ENCODE measurements at places on chromosomes 6 and 20.

GRCh38 chr20:63628246-63628975, 1.5 kb upstream of the GMEB2 start:
- no peak for DNase-seq

DNA sequence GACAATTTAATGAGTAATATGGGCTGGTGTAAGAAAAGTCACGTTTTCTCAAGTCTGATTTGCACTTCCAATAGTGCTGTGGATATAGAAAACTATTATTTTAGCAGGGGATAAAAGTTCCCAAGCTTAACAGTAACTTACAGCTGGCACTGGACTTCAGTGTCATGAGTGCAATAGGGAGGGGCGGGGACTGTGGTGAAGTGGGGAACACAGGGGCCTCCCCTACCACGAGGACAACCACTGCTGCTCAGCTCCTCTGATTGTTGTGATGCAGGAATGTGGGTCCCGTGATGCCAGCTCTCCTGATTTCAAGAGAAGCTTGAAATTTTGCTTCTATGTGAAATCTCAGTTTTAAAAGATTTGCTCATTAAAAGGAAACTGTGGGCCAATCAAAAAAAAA, 24.0 kb downstream of the SLC13A3 start:
- no peak for DNase-seq

GRCh38 chr6:13457577-13457976, 29.8 kb downstream of the GFOD1 start:
- DNase-seq: no peak

DNA sequence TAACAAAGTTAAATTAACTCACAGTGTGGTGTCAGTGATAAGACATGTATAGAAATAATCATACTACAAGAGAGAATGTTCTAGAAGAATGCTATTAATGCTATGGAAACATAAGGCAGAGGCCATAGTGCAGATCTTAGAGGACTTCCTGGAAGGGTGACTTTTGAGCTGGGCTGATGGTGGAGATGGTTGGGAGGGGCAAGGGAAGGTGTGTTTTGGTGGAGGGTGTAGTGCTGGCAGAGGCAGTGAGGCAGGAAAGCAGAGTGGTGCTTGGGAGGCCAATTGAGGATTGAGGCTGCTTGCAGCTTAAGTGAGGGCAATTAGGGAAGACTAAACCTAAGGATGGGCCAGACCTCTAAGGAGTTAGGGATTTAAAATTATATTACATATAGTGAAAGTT, 58.5 kb upstream of the FNDC1 start:
- DNase-seq: no peak

GRCh38 chr6:112683106-112683505, 336.0 kb downstream of the RFPL4B start:
- no peak for DNase-seq

DNA sequence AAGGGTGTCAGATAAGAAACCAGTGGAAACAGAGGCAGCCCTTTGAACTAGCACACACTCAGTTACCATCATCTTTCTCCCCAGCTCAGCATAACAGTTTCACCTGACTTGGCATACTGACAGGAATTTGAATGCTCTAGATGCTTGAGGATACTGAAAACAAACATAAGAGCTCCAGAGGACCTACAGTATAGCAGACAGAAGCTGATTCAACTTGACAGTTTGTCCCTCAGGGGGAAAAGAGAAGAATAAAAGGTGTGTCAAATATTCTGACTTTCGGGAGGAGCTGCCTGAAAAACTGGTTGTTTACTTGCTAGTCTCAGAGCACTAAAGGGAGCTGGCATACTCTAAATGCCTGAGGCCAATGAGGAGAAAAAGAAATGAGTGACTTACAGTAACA, 35.1 kb downstream of the EYS start:
- DNase-seq: no peak

DNA sequence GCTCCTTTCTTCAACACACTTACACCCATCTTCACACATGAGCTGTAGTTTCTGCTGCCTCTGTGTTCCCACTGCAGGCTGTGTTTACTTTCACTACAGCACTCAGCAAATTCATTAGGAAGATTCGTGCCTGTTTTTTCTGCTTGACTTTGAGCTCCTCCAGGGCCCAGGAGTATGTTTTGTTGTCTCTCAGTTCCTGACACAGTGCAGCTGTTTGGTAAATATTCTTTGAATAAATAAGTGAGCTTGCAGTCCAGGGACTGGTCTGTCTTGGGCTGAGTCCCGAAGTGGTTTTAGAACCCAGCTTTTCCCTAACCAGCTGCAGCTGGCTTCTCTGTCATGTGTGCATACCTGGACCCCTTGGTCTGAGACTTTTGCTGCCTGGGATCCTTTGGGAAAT, 46.6 kb upstream of the CCN6 start:
- no peak for DNase-seq

DNA sequence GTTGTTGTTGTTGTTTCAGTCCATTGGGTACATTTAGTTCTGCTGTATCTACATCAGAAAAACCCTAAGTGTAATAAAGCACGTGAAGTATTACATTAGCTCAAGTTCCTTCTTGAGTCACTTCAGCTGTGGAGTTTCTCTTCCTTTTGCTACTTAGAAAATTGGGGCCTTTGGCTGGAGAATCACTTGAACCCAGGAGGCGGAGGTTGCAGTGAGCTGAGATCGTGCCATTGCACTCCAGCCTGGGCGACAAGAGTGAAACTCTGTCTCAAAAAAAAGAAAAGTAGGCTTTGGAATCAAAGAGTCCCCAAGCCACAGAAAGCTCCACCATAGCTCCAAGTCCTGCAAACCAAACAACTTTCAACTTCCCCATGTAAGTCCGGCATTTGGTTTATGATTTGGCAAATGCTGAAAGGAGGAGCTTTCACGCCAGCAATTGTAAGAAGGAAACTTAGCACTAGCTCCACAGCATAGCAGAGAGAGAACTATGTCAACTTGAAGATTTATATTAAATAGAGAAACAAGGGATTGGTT, 56.5 kb upstream of the RNF144B start:
- no peak for DNase-seq

- DNase-seq: no peak
These were observed 69.0 kb downstream of the DLL1 start for GRCh38 chr6:170221753-170222400.

- DNase-seq: no peak
These were observed 17.1 kb upstream of the BEND3 start for GRCh38 chr6:107132330-107132954.

DNA sequence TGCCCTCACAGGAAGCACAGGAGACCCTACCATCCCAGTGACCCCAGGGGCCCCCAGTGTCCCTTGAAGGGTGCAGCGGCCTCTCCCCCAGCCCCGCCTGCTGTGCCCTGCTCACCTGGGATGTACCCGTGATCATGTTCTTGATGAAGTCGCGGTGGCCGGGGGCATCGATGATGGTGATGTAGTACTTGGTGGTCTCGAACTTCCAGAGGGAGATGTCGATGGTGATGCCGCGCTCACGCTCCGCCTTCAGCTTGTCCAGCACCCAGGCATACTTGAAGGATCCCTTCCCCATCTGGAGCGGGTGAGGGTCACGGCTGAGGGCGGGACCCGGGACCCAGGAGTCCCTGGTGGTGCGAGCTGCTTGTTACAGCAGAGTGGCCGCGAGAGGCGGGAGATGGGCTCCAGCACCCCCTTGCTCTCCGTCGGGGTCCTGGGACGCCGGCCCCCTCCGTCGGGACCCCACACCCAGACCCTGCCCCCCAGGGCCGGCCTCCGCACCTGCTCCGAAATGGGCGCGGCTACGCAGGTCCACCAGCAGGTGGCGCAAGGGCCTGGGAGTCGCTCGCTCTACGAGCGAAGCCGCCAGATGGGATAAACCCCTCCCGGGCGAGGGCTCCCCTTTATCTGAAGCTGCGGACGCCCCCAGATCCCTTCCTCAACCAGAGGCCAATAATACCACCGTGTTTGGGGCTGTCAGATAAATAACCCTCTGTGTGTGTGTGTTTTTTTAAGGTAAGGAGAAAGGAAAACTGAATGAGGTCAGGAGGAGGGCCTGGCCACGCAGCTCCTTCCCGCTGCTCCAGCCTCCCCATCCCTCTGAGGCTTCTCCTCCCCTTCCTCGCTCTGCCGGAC, 2.9 kb downstream of the EEF1A2 start:
- no peak for DNase-seq

- DNase-seq: no peak
These were observed 95.6 kb downstream of the SNAP25 start for GRCh38 chr20:10314198-10314597.

- no peak for DNase-seq
These were observed 2.8 kb downstream of the HMGA1 start for GRCh38 chr6:34239500-34239825.

GRCh38 chr6:161373905-161374451, 100.1 kb upstream of the AGPAT4 start:
- DNase-seq: no peak
